ENCODE measurements at places on chromosomes 5 and 9. TPM values are rescaled to one million over a fixed set of nuclear protein-coding genes. Genes with fewer than 3 reads are reported as not detected.

The SPINK4 gene
- 0.67 TPM for polyA plus RNA-seq

The FPGS gene
- polyA plus RNA-seq = 39.5 TPM

The SLC4A9 gene
- 0.03 TPM for polyA plus RNA-seq

The ADGRD2 gene
- not detected for polyA plus RNA-seq

The FBP1 gene
- polyA plus RNA-seq = 57.4 TPM

The CENPK gene
- 7.6 TPM for polyA plus RNA-seq

DNA sequence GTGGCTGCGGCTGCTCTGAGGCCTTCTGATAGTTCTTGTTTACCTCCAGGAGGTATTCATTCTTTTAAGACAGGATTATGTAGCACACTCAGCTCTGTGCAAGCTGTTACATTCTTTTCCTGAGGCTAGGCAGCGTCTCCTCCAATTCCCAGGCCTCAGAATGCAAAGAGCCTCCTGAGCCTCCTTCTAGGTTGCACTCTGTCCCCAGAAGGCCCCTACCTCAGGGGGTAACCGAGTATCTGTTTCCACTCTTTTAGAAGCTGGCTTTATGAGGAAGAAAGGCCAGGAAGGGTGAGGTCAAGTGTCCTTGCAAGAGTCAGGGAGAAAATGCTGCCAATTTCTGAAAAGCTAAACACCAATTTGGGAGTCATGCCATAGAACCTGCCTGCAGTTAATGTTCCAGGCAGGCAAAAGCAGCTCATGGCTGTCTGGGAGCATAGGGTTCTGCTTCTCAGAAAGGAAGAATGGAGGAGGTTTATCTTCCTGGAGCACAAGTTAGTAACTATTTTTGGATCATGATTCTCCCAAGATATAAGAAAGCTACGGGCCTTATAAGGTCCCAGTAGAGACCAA is 178.9 kb downstream of the SEMA6A start:
- H3K36me3 ChIP-seq = no peaks in the 10 kb centered on the region
- H3K27me3 ChIP-seq = no peaks in the 10 kb centered on the region
- H3K27ac ChIP-seq = no peak overlapping the region
- H3K4me3 ChIP-seq = no peak overlapping the region
- DNase-seq = no peak

DNA sequence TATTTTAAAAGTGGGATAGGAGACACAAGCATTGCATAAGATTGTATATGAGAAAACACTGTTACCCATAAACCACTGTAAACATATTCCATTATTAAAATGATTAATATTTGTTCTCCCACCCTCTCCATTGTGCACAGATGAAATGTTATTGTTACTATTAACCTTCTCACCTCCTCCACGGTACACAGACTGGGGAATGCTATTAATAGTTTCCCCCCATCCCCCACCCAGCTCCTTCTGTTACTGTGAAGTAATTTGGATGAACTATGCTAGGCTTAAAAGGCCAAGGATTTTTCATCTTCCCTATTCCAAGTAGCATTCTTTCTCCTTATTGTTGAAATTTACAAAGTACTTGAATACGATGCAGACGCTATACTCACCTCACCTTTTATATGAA is 91.4 kb downstream of the JAKMIP2 start:
- H3K36me3 ChIP-seq = no peaks in the 10 kb centered on the region
- no peak for DNase-seq
- no peak overlapping the region for H3K4me3 ChIP-seq
- H3K27ac ChIP-seq = no peak overlapping the region
- H3K27me3 ChIP-seq = no peaks in the 10 kb centered on the region

DNA sequence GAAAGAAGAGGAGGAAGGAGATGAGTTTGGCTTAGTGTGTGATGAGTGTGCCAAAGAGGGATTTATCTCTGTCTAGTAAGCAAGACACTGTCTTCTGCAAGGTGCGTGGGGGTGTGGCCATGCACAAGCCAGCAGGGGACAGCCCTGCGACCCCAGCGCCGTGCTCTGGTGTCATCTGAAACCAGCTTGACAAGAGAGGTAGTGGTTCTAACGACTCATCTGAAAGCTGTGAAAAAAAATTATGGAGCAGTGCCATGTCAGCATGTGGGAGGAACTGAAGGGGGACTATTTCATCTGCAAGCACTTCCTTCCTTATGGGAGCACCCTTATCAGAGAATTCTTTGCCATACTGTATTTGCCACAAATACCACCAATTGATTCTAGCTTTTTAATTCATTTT is 398.6 kb downstream of the PSAT1 start:
- H3K27ac ChIP-seq = peak overlapping the region; percentile 58
- no peaks in the 10 kb centered on the region for H3K27me3 ChIP-seq
- no peak overlapping the region for H3K4me3 ChIP-seq
- no peaks in the 10 kb centered on the region for H3K36me3 ChIP-seq

DNA sequence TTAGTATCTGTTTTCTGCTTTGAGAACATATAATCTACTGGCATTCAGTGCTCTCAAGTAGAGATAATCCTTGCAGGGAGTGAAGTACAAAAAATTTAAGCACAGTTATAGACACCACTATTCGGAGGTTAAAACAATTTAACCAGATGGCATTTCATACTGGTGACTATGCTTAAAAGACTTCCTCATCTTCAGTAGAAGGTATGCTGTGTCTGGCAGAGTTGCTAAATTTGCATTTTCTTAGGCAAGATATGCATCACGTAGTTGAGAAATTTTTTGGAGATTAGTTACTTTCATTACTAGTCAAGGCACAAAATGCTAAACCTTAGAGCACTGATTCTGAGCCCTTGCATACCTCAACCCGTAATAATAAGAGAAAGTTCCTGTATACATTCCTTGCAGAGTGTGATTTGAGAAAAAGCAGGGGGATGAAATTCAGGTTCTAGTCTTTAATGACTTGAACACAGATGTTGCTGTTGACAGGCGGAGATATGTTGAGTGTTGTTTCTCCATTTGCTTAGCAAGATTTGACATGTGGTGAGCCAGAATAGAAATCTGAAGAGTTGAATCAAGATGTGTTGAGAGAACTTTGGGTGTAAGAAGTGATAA is 70.8 kb upstream of the STARD4 start:
- H3K27me3 ChIP-seq = no peaks in the 10 kb centered on the region
- no peaks in the 10 kb centered on the region for H3K36me3 ChIP-seq
- no peak overlapping the region for H3K27ac ChIP-seq

GRCh38 chr9:36738318-36738976 is 165.8 kb downstream of the MELK start:
- H3K4me1 ChIP-seq = peaks cover 9% of the 10 kb centered on the region
- H3K27me3 ChIP-seq = peaks cover 10% of the 10 kb centered on the region
- DNase-seq = no peak
- H3K4me3 ChIP-seq = no peak overlapping the region
- H3K27ac ChIP-seq = no peak overlapping the region

- no peaks in the 10 kb centered on the region for H3K27me3 ChIP-seq
- peaks cover 100% of the 10 kb centered on the region for H3K36me3 ChIP-seq
- DNase-seq = no peak
- no peaks in the 10 kb centered on the region for H3K4me1 ChIP-seq
- H3K4me3 ChIP-seq = no peak overlapping the region
Observed at GRCh38 chr9:33311953-33312352, 21.6 kb downstream of the NFX1 start.

GRCh38 chr9:137924169-137924568 is 46.6 kb downstream of the CACNA1B start:
- no peak for DNase-seq
- H3K27ac ChIP-seq = no peak overlapping the region
- no peak overlapping the region for H3K4me3 ChIP-seq
- no peaks in the 10 kb centered on the region for H3K4me1 ChIP-seq

GRCh38 chr9:17319864-17320263 is 185.0 kb downstream of the CNTLN start:
- H3K27ac ChIP-seq = no peak overlapping the region
- H3K4me3 ChIP-seq = no peak overlapping the region
- H3K27me3 ChIP-seq = no peaks in the 10 kb centered on the region
- no peaks in the 10 kb centered on the region for H3K36me3 ChIP-seq
- no peaks in the 10 kb centered on the region for H3K4me1 ChIP-seq

- no peak for DNase-seq
- H3K36me3 ChIP-seq = no peaks in the 10 kb centered on the region
- H3K4me3 ChIP-seq = no peak overlapping the region
- H3K27me3 ChIP-seq = no peaks in the 10 kb centered on the region
- no peaks in the 10 kb centered on the region for H3K4me1 ChIP-seq
Observed at GRCh38 chr5:129367883-129368282, 92.2 kb upstream of the ADAMTS19 start.

DNA sequence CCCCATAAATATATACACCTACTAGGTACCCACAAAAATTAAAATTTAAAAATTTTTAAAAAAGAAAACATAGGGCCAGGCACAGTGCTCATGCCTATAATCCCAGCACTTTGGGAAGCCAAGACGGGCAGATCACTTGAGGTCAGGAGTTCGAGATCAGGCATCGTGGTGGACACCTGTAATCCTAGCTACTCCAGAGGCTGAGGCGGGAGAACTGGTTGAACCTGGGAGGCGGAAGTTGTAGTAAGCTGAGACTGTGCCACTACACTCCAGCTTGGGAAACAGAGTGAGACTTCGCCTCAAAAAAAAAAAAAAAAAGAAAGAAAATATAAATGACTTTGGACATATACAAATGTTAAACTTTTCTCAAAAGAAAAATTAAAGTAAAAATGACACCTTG is 33.3 kb upstream of the RNF38 start:
- H3K4me1 ChIP-seq = peaks cover 5% of the 10 kb centered on the region
- no peak overlapping the region for H3K27ac ChIP-seq
- no peaks in the 10 kb centered on the region for H3K27me3 ChIP-seq
- no peak overlapping the region for H3K4me3 ChIP-seq

GRCh38 chr9:95834281-95834907 is 41.1 kb upstream of the ERCC6L2 start:
- H3K27me3 ChIP-seq = no peaks in the 10 kb centered on the region
- H3K4me1 ChIP-seq = no peaks in the 10 kb centered on the region
- H3K27ac ChIP-seq = no peak overlapping the region
- no peak for DNase-seq
- H3K36me3 ChIP-seq = no peaks in the 10 kb centered on the region

GRCh38 chr5:127863610-127864395 is 160.6 kb downstream of the CCDC192 start:
- H3K27ac ChIP-seq = no peak overlapping the region
- H3K36me3 ChIP-seq = no peaks in the 10 kb centered on the region
- no peaks in the 10 kb centered on the region for H3K27me3 ChIP-seq
- no peak for DNase-seq
- H3K4me1 ChIP-seq = no peaks in the 10 kb centered on the region

DNA sequence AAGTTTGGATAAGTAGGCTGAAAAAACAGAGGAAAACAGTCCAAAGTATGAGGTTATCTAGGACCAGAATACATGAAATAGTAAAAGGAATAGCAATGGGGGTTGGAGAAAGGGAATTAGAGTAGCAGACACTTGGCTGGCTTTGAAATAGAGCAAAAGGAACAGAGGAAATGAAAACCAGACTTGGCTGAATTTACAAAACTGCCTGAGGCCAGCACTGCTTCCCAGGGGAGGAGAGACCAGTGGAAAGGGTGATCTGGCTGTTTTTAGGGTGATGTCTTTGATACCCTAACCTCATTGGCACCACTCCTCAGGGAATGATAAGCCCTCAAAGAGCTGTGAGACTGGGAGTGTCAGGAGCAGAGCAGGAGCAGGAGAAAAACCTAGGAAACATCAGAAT is 413.4 kb upstream of the SLC30A5 start:
- H3K36me3 ChIP-seq = no peaks in the 10 kb centered on the region
- no peak for DNase-seq
- H3K27ac ChIP-seq = no peak overlapping the region
- no peak overlapping the region for H3K4me3 ChIP-seq

- DNase-seq = no peak
- H3K27me3 ChIP-seq = no peaks in the 10 kb centered on the region
- H3K4me3 ChIP-seq = no peak overlapping the region
- peaks cover 16% of the 10 kb centered on the region for H3K4me1 ChIP-seq
- peak overlapping the region; percentile 67 for H3K27ac ChIP-seq
- H3K36me3 ChIP-seq = no peaks in the 10 kb centered on the region
Observed at GRCh38 chr5:34500236-34500847, 155.8 kb upstream of the RAI14 start.

- peak overlapping the region; percentile 66 for H3K4me3 ChIP-seq
- H3K4me1 ChIP-seq = no peaks in the 10 kb centered on the region
- H3K27me3 ChIP-seq = no peaks in the 10 kb centered on the region
- no peaks in the 10 kb centered on the region for H3K36me3 ChIP-seq
Observed at GRCh38 chr5:35861718-35862117, 5.0 kb downstream of the IL7R start.

- peak overlapping the region; percentile 28 for H3K4me3 ChIP-seq
- peak; percentile 86 for DNase-seq
- peak overlapping the region; percentile 35 for H3K27ac ChIP-seq
- H3K36me3 ChIP-seq = peaks cover 81% of the 10 kb centered on the region
- peaks cover 8% of the 10 kb centered on the region for H3K4me1 ChIP-seq
Observed at GRCh38 chr9:98087420-98088354, 31.2 kb downstream of the NANS start.

All from spleen (tissue), 13 donors.